RWPE1 (cell line): ENCODE measurements at places on chromosomes 3 and 15.

DNA sequence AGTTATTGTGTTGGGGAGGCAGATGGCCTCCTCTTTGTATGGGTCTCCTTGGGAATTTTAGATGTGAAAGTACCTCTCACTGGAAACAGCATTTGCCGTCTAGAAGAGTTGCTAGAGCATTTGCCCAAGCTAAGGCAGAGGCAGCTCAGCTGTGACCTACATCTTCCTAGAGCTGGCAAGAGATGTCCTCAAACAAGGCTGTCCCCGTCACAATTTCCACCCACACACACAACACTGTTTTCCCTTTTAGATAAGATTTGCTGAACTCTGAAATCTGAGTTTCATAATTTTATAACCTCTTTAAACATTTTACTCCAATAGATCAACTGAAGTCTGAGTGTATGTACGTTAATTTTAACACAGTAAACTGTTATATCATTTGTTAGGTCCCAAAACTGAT lies 352.6 kb downstream of the EPHB1 start:
- no peak for DNase-seq

GRCh38 chr3:168260859-168261258 lies 165.1 kb upstream of the GOLIM4 start:
- no peak for DNase-seq

- no peak for DNase-seq
Observed at GRCh38 chr3:169083163-169083562, 580.3 kb downstream of the MECOM start.

GRCh38 chr15:94004697-94005096 lies 226.7 kb upstream of the MCTP2 start:
- DNase-seq = peak; percentile 41

DNA sequence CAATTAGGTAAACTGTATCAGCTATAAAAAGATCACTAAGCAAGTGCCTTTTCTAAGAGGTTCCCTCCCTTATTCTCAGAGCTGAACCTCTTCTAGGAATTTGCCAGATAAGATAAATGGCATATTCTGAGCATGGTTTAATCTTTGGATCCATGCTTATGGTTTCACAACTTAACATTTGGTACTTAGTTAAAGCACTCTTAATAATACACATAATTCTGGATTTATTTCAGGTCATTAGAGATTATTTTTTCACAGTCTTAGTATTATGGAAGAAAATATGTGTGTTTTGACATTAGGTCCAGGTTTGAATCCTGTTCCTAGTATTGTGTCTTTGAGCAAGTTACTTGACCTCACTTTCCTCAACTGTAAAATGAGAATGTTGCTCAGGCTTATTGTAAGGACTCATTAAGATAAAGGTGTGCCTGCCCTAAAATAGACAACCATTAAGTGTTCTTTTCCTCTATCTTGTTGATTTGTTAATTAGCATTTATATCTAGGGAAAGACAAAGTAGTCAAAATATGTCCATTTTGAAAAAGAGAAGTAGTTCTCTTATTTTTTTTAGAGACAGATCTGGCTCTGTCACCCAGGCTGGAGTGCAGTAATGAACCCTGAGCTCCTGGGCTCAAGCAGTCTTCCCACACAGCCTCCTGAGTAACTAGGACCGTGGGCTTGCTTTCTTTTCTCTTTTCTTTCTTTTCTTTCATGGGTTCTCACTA lies 43.4 kb downstream of the TSC22D2 start:
- DNase-seq = no peak

DNA sequence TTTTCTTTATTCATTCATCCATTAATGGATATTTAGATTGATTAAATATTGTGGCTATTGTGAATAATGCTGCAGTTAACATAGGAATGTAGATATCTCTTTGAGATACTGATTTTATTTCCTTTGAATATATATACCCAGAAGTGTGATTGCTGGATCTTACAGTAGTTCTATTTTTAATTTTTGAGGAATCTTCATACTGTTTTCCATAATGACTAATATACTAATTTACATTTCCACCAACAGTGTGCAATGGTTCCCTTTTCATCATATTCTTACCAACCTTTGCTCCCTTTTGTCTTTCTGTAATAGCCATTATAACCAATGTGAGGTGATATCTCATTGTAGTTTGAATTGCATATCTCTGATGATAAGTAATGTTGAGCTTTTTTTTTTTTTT lies 106.3 kb downstream of the OTOL1 start:
- no peak for DNase-seq

DNA sequence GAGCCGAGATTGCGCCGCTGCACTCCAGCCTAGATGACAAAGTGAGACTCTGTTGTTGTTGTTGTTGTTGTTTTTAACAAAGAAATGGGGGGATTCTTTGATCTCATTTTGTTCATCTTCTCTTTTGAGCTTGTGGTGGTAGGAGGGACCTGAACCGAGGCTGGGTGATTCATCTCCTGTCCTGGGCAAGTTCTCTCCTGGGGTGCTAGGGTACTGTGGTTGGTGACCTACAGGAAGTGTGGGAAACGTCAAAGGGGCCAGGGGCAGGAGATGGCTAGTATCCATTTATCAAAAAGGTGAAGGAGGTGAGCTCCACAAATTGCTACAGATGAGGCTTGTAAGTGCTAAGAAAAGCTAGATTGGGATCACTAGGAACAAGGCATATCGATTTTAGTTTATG lies 14.3 kb downstream of the PPCDC start:
- no peak for DNase-seq

- no peak for DNase-seq
Observed at GRCh38 chr15:74519311-74519710, 21.7 kb upstream of the ARID3B start.

GRCh38 chr3:59654480-59655417 lies 604.9 kb upstream of the CFAP20DC start:
- peak; percentile 41 for DNase-seq

- no peak for DNase-seq
Observed at GRCh38 chr15:52240166-52240565, 49.0 kb upstream of the GNB5 start.

- DNase-seq = no peak
Observed at GRCh38 chr15:73357999-73358665, 10.6 kb downstream of the HCN4 start.

DNA sequence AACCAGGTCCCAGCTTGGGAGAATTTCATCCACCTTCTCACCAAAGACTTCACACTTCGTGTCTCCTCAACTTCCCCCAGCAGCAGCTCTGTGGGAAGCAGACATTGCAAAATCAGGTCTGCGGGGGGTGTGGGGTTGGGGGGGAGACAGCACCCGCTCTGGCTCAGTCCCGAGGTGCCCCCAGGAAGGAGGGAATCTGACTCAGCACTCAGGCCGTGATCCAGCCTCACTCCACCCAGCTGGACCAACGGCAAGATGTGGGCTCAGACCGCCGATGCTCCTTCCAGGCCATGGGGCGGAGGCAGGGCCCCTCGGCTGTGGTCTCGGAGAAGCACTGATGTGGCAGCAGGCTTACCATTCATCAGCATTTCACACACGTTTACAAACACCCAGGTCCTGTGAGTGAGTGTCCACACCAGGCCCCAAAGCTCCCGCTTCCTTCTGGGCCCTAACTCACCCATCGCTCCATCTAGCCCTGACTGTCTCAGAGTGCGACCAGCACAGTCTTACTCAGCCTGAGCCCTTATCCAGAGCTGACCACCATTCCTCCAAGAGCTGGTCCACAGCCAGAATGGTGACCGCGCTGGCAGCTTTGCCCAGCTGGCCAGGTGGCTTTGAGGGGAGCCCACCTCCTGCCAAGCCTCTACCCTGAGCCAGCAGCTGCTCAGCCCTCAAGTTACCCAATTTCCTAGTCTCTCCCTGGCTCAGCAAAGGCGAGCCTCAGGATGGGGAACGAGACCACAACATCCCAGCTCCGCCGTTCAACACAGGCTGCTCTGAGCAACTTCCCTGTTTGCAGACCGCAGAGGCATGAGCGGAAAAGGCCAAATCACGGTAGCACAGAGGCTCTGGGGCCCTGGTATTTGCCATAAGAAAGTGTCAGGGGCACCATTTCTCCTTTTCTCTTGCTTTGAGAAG lies 3.3 kb downstream of the STAB1 start:
- DNase-seq = no peak

GRCh38 chr3:99939876-99940275 lies 122.2 kb downstream of the CMSS1 start:
- DNase-seq = no peak

GRCh38 chr3:175307642-175308041 lies 448.5 kb downstream of the NAALADL2 start:
- no peak for DNase-seq

- DNase-seq = no peak
Observed at GRCh38 chr3:3798631-3799113, 559 bp upstream of the LRRN1 start.

GRCh38 chr3:127078626-127079025 lies 95.7 kb downstream of the PLXNA1 start:
- no peak for DNase-seq

DNA sequence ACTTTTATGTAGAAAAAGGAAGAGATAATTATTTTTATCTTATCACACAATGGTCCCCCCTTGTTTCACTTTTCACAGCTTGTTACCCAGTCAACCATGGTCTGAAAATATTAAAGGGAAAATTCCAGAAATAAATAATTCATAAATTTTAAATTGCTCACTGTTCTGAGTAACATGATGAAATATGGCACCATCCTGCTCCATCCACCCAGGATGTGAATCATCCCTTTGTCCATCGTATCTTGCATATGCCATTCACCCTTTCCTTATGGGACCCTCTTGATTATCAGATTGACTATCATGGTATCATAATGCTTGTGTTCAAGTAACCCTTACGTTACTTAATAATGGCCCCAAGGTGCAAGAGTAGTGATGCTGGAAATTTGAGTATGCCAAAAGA lies 43.7 kb downstream of the ANKRD28 start:
- DNase-seq = peak; percentile 34

- no peak for DNase-seq
Observed at GRCh38 chr3:8593021-8593827, 51.4 kb downstream of the SSUH2 start.

- no peak for DNase-seq
Observed at GRCh38 chr15:69585937-69586336, 133.3 kb downstream of the RPLP1 start.

GRCh38 chr3:171980578-171981270 lies 58.7 kb upstream of the FNDC3B start:
- DNase-seq = no peak

DNA sequence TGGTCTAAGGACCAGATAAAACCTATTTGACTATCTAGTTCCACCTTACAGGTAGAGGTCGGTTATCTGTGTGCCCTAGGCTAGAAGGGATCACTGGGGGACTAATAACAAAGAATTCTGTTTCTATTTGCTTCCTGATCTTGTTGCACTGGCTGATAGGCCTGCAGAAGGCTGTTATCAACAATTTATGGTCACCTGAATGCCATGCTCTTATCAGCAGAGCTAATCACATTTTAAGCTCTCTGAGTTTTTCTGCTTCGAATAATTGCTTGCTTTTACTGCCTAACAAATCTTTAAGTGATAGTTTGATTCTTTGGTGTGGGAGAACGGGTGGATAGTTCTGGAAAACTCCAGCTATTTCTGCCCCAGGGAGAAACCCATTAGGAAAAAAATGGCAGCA lies 263.1 kb downstream of the PDZRN3 start:
- DNase-seq = no peak

DNA sequence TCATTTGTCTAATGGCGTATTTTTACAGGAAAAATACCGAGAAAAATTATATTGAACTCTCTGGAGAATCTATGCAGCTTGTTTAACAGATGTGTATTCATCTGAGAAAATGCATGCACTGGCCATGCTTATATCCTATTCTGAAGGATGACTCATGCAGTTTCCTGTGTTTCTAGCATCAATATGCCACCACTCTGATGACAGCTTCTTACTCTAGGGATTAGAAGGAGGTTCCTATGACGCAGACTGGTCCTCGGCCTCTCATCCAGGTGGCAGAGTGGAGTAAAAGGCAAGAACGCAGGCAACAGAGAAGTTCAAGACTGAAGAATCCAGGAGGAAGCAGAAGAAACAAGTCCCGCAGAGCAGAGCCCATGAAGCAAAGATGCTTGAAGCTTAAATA lies 910.0 kb upstream of the ROBO1 start:
- no peak for DNase-seq

GRCh38 chr3:41276191-41276590 lies 76.9 kb downstream of the CTNNB1 start:
- no peak for DNase-seq

DNA sequence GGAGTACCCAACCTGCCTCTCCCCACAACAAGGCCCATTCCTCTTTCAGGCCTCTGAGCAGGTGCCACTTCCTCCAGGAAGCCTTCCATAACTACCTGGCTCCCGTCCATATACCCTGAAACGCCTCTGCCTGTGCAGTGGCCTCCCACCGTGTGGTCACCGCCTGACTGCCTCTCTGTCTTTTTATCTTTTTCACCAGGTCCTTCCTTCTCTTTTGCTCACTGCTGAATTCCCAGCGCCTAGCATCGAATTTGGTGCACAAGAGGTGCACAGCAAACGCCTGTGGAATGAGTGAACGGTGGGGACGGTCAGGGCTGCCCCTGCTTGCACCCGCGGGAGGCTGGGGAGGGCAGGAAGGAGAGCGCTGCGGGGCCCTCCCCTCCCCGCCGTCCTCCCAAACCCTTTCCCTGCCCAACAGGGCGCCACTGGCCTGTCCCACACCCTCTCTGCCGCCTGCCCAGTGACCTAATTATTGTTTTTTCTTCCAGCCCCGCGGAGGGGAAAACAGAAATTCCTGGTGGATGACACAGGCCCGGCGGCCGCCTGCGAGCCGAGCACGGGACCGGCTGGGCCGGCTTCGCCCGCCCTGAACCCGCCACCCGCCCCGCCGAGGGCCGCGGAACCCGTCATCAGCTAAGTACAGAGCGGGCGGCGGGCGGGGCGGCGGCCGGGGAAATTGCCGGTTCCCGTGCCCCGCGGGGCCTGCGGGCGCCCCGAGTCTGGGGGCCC lies 140.1 kb downstream of the SMAD6 start:
- DNase-seq = peak; percentile 91

- DNase-seq = no peak
Observed at GRCh38 chr3:66052721-66053549, 14.2 kb upstream of the MAGI1 start.

DNA sequence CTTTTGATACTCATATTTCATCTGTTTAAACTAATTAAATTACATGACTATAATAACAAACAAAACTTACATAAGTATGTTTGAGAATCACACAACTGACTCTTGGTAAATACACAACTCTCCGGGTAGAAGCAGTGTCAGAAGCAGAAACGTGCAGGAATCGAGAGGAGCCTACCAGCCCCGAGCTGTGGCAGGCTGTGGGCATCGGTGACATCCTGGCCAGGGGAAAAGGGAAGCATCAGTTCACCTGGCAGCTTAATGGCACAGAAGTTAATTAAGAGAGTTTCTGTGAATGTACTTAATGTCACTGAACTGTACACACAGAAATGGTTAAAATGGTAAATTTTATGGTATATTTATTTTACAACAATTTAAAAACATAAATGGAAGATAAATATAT lies 90.2 kb downstream of the CRTC3 start:
- DNase-seq = no peak

DNA sequence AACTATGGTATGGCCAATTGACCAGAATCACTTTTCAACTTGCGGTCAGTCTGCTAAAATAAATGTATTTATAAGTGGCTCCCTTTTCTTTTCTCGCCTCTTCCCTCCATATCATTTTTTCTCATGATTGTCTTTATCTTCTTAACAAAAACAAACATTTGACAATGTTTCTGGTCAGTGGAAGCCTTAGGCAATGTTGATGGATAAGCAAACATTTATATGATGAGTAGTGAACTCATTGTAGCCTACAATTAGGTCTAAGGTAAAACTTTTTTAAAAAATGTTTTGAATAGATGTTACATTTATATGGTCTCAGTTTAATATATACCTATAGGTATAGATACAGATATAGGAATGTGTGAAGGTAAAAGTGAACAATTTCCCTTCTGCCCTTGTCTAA lies 355.4 kb downstream of the MFSD1 start:
- DNase-seq = no peak
